Left lung (tissue), 14 donors: ENCODE measurements at places on chromosomes 5 and 9. TPM values are rescaled to one million over a fixed set of nuclear protein-coding genes. Genes with fewer than 3 reads are reported as not detected.
A peak's percentile ranks its signal among the peaks of the same experiment; 100 is the strongest.

DNA sequence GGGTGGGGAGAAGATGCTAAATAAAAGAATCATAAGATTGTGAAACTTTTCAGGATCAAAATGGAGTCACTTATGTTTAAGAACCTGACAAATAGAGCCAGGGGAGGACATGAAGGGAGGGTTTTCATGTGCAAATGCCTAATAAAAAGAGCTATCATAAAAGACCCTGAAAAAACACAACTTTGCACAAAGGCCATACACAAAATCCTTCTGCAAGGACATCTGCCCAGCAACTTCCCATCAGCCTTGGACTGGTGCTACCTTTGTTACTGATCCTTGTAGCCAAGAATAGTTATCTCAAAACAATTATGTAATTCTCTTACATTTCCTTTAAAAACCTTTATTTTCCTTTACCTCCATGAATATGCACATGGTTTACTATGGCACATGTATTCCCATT is 63.0 kb downstream of the APBA1 start:
- DNase-seq = no peak

GRCh38 chr5:129080766-129081165 is 13.8 kb upstream of the ISOC1 start:
- no peak for DNase-seq

DNA sequence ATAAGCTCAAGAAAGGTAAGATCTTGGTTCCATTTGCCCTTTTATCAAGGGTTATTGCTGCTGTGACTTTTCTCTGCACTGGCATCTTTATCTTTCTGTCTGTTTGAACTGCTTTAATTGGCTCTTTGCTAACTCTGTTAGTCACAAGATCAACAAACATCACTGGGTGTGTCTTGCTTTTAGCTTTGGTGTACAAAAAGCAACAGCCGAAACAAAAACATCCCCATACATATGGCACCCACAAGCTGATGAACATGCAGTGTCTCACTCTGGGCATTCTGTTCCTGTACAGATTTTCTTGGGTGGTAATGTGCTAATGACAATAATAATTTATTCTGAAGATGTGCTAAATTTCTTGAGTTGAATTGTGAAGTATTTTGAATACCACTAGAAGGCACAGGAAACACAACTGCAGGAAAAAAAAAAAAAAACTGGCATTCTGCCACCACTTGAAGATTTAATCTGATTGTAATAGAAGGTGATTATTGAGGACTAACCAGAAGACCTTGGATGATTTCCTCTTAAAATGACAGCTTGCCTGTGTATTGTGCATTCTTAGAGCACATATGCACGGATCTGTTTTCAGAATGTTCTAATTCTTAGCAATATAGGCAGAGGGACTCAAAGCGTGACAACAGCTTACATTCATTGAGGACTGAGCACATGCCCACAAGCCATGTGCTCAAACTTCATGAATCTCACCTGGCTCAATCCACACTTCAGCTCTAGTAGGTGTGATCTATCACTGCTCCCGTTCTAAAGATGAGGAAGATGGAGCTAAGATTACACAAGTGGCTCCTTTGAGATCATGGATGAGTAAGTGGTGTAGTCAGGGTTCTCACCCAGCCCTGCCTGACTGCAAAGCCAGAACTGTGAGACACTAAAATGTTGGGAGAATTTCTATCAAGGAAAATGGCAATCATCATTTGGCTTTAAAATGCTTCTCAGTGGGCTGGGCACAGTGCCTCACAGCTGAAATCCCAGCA is 96.4 kb downstream of the EBF1 start:
- no peak for DNase-seq

DNA sequence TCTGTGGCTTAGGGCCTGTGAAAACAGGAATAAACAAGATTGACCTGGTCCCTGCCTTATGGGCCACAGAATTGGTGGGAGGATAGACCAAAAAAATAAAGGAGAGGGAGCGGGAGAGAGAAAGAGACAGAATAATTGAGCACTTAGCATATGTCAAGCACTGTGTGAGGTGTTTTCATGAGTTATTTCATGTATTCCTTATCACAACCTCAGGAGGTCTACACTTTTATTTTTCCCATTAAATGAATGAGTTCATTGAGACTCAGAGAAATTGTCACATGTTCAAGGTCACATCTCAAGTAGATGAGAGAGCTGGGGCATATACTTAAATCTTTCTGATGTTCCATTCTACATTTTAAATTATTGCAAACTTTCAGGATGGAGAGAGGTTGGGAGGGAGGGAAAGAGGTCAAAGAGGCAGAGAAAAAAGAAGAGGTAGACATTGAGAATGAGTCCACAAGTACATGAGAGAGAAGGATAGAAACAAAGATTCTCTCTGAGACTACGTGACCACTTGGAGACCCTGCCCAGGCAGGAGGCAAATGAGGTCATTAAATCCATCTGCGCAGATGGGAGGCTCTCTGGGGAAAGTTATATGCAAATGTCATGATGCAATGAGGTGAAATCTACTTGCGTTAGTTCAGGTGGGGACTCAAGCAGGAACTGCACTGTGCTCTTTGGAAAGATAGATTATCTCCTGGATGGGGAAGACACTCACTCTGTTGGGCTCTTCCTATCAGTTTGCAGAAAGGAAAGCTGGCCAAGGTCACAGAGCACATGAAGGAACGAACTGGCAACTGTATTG is 241.5 kb downstream of the PAPPA start:
- DNase-seq = no peak

DNA sequence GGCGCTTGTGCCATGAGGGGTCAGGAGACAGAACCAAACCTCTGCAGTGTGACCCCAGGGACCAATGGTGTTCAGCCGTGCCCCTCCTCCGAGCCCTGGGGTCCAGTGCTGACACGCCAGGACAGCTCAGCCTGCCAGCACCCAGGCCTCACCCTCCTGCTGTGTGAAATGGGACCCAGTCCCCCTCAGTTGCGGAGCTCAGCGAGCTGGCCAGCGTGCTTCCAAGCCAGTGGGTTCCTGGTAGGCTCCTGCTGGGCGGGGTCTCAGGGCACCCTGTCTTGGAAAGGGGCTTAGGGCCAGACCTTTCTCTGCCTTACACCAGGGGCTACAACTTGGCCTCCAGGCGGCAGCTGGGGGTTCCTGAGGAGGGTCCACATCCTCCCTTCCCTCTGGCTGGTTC is 4.4 kb downstream of the RNF44 start:
- peak; percentile 66 for DNase-seq

DNA sequence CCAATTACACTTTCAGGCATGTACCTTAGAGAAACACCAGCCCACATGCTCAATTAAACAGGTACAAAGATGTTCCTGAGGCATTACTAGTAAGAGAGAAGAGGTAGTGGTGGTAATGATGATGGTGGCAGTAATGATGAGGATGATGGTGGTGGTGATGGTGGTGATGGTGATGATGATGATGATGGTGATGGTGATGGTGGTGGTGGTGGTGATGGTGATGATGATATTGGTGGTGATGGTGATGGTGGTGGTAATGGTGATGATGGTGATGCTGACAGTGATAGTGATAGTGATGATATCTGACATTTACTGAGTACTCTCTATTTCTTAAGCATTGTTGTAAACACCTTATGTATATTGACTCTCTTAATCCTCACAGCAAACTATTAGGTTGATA is 318.4 kb downstream of the NSG2 start:
- no peak for DNase-seq

- DNase-seq = no peak
Measured at GRCh38 chr9:21931428-21931827, 62.8 kb downstream of the CDKN2A start.

GRCh38 chr9:111463048-111463447 is 21.1 kb downstream of the ECPAS start:
- no peak for DNase-seq

IFNB1 gene
- not detected for total RNA-seq

SH3TC2 gene
- total RNA-seq = 1.2 TPM

PCDHGB3 gene
- 1.5 TPM for total RNA-seq

PCDHA9 gene
- 0.20 TPM for total RNA-seq
